ENCODE measurements at places on chromosomes 2 and 18.

DNA sequence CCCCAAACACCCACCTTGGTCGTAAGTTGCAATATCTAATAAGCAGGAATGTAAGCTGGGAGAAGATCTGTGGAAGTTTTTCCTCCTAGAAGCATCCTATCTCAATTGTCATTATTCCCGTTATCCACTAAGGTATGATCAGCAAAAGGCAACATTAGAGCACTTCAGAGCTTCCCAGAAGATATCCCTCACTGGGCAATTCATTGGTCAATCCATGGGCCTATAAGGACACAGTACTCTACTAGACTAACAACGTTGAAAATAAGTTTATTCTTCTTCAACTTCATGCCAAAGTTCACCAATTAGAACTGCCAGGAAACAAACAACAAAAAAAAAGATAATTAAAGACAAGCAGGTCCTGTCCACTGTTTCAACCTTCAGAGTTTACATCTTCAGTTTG lies 433.0 kb upstream of the POU3F3 start:
- DNase-seq: no peak

DNA sequence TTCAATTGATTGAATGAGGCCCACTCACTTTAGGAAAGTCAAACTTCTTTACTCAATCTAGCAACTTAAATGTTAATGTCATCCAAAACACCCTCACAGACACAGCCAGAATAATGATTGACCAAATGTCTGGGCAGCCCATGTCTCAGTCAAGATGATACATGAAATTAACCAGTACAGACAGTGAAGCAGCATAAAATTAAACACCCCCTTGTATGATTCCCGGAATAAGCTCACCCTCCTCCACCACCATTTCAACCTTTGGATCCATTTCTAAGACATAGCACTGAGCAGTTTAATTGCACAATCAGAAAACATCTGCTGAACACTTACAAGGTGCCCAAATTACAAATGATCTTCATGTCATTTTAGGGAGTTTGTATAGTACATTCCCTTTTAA lies 570.7 kb upstream of the ID2 start:
- no peak for DNase-seq

DNA sequence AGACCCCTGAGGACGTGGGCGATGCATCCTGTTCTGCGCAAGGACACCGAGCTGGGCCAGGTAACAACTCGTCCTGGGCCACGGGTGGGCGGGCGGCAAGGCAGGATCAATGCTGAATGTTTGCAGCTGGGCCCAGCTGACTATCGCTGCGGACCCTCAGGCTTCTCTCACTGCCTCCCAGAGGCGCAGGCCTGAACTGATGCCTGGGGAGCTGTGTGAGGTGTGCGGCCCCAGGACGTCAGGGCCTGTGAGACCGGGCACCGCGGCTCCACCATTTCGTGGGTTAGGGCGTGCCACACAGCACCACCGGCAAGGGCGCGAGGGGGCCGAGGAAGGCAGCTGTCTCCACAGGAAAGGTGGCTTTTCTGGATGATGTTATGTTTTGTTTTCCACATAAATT lies 307.4 kb downstream of the NDUFA10 start:
- no peak for DNase-seq

DNA sequence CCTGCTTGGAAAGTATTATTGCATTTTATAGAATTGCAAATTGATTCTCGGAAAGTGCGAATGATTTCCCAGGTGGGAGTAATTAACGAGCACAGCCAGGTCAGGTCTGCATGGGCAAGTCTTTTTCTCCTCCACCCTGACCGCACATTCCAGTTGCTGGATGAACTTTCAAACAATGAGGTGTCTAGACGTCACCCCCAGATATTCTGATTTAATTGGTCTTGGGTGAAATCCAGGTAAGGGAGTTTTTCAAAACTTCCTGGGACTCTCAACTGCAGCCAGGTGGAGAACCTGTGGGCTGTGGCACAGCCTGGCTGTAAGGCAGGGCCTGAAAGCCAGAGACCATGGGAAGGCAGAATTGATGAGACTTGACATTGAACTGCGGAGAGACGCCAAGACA lies 15.9 kb upstream of the RNF152 start:
- DNase-seq: no peak

- DNase-seq: no peak
These were observed 737.1 kb downstream of the TDRD15 start for GRCh38 chr2:21860907-21861306.

DNA sequence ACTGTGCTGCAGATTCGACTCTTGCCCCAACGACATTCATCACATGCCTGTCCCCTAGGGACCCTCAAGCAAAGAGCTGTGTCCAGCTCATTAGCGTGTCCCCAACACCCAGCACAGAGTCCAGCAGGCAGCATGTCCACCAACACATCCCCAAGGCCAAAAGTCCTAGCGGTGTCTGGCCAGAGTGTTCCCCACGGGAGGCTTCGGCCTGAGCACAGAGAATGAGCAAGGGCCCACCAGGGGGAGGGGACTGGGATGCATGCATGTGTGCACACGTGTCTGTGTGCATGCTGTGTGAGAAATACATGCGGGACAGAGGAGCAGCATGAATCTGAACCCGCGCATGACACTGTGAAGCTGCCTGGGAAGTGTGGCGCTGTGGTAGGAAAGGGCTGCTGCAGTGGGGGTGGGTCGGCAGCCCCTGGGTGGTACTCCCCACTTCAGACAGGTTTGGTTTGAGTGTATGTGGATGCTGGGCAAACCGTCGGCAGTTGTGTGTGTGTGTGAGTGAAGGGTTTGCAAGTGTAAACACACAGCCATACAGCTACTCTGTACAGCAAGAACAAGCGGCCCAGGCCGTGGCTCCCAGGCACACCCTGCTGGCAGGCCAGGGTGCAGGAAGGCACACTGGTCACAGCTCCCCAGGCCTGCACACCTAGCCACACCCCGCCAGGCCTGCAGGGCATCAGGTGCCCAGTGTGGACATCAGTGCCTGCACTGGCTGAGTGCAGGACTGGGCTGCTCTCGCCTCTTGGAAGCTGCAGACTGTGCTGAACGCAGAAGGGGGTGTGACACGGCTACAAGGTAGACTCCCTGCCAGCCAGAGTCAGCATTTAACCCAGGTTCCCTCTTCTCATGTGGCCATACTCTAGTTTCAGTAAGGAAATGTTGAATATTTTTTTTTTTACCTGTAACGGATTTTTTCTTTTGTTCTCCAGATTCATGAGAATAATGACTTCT lies 19.5 kb upstream of the HES6 start:
- no peak for DNase-seq

DNA sequence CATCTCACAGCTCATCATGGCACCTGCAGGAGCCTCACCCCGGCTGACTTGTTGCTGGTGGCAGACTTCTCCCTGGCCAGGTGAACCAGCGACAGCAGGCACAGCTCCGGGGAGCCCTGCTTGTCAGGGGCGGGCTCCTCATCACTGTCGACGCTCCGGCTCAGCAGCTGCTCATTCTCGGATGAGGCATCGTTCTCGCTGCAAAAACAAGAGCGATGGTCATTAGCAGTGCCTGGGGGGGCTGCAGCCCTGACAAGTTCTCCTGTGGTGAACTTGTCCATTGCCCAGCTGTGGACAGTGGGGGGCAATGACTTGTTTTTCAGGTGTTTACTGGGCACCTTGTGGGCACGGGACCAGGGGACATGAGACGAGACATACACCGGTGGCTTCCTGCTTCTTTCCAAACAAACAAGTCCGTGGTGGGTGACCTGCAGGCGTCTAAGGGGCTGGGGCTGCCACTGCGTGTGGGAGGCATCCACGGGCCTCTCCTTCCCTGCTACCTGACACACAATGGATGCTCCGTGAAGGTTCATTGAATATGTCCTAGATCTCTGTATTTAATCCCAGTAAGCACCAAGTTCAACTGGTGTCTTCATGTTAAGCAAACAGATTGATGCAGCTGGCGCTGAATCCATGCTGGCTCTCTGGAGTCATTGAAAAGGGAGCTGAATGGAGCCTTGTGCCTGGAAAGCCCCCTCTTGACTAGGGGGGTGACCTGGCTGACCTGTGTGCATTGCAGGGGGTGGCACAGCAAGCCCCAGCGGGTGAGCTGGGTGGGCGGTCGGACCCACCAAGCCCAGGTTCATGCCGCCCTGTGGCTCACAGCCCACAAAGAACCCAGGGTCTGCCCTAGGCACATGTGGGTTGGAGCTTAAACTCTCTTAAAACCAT lies 81.0 kb downstream of the EDAR start:
- DNase-seq: no peak

DNA sequence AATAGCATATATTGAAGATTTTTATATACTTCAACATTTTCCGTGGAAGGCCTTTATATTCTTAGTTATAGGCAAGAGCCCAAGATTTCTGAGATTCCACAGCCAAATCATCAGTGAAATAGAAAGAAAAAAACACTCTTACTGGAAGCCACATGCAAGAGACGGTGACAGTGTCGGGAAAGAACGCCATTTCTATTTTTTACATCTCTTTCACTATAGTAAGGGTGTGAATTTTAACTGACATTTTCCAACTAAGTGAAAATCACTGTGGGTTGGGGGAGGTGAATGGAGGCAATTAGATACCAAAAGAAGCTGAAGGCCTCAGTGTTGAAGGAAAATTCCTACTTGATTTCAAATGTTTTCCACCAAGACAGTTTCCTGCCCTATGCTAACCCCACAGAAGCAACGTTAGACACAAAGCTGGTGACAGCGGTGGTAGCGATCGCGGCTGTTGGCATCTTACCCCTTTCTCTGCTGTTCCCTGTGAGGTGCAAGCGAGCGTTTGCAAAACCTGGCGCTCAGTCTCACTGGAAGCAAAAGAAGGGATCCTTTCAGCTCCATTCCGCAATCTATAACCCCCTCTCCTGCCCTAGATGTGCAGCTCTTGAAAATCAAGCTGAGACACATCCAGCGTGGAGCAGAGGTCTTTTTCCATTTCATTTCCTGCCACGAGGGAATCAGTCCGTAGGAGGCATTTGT lies 20.0 kb downstream of the ID2 start:
- DNase-seq: no peak

- DNase-seq: no peak
These were observed 959.4 kb upstream of the GYPC start for GRCh38 chr2:125696560-125696959.

- no peak for DNase-seq
These were observed 175.8 kb upstream of the HNRNPA3 start for GRCh38 chr2:177036747-177037146.

GRCh38 chr2:42849311-42849710 lies 56.9 kb upstream of the HAAO start:
- no peak for DNase-seq

- no peak for DNase-seq
These were observed 7.1 kb downstream of the CCNYL1 start for GRCh38 chr2:207718521-207718920.

- DNase-seq: no peak
These were observed 40.0 kb upstream of the NFATC1 start for GRCh38 chr18:79355433-79356335.

Measured in caudate nucleus (tissue), 63 donors.